Heart left ventricle (tissue), 16 donors: ENCODE measurements at places on chromosomes 3 and 15. TPM values are rescaled to one million over a fixed set of nuclear protein-coding genes. Genes with fewer than 3 reads are reported as not detected.

- no peak for DNase-seq
These were observed 267.4 kb downstream of the ABHD5 start for GRCh38 chr3:43958005-43958770.

Gene NECTIN3
- polyA plus RNA-seq, result 8.8 TPM

- DNase-seq, result peak; percentile 40
These were observed at the start of gene EIF4E3 for GRCh38 chr3:71725271-71725991. Gene EIF4E3 (minus strand): TSS chr3:71725402. CDS start chr3:71725367, 35 bp downstream.

- no peak for DNase-seq
These were observed 8.6 kb downstream of the FOXB1 start for GRCh38 chr15:60012695-60013094.

Gene CPLX3
- polyA plus RNA-seq, result 1.5 TPM
